ENCODE measurements at places on chromosomes 3 and 15.
A peak's percentile ranks its signal among the peaks of the same experiment; 100 is the strongest.

- no peak for DNase-seq
Measured at GRCh38 chr3:138450704-138451424, 16.4 kb downstream of the ESYT3 start.

GRCh38 chr15:60903211-60903610, 325.9 kb downstream of the RORA start:
- DNase-seq = no peak

DNA sequence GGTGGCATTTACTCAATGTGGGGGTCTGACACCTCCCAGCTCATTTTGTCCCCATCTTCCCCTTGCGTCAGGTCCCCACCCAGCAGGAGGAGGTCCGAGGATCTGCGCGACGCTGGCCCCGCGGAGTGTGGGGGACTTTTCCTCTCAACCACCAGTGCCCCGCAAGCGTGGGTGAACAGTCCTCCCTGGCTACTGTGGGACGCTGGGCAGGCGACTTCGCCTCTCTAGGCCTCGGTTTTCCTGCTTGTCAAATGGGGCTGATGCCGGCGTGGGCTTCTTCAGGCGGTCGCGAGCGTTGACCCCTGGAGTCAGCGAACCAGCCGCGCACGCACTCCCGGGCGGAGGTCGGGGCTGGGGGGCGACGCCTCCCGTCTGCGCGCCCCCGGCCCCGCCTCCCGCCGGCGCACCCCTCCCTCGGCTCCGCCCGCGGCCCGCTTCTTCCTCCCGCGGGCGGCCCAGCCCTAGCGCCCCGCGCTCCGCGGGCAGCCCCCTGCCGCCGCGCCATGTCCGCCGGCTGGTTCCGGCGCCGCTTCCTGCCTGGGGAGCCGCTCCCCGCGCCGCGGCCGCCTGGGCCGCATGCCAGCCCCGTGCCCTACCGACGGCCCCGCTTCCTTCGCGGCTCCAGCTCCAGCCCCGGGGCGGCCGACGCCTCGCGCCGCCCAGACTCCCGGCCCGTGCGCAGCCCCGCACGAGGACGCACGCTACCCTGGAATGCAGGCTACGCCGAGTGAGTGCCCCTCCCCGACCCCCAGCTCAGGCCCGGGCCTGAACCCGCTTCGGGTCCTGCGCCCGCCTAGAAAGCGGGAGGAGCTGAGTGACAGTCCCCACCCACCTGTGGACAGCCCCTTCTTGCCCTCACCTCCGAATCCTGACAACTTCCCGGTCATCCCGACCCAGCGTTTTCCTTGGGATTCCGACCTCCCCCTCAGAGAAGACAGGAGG, at the start of gene PPM1M:
TSS of gene PPM1M (plus strand) at position 438 of the 942 bp plus-strand sequence. CDS start at position 504, 66 bp downstream.
- peak; percentile 55 for DNase-seq

GRCh38 chr15:66622591-66623022, 56.8 kb upstream of the LCTL start:
- peak; percentile 35 for DNase-seq

- DNase-seq = no peak
Measured at GRCh38 chr3:16085884-16086608, 88.4 kb upstream of the GALNT15 start.

- peak; percentile 20 for DNase-seq
Measured at GRCh38 chr3:57164217-57164656, 916 bp downstream of the IL17RD start.

Data from AG10803 (cell line).